Right lobe of liver (tissue), 6 donors: ENCODE measurements at places on chromosomes 5 and 9. TPM values are rescaled to one million over a fixed set of nuclear protein-coding genes. Genes with fewer than 3 reads are reported as not detected.

GRCh38 chr5:92544596-92544995, 1036.4 kb downstream of the NR2F1-AS1 start:
- no peak for DNase-seq

- DNase-seq, result no peak
Measured at GRCh38 chr9:121088576-121088975, 13.8 kb downstream of the CNTRL start.

DNA sequence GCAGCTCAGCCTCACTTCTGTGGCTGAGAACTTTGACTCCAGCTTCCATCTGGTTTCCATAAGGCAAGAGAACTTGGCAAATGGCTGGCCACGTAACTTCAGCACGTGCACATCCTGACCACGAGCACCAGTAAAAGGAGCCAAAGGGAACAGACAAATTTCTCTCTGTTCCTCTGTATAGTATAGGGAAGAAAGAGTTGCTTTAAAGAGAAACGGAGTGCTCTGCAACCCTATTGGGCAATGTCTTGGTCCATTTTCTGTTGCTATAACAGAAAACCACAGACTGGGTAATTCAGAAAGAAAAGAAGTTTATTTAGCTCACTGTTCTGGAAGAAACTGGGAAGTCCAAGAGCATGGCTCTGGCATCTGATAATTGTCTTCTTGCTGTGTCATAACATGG, 558.7 kb downstream of the ACTL7B start:
- peak; percentile 22 for DNase-seq

DNA sequence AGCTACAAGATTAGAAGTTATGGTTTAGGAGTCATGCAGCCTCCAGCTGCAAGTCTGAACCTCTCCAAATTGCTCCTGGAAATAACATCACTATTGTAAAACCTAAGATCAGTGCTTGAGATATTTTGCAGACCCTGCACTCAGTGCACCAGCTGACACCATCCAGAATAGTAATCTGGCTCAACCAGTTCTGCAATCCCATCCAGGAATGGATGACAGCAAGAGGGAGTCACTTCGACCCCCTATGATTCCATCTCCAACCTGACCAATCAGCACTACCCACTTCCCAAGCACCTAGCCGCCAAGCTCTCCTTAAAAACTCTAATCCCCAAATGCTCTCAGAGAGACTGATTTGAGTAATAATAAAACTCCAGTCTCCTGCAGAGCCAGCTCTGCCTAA, 37.9 kb upstream of the NR4A3 start:
- no peak for DNase-seq

- no peak for DNase-seq
Measured at GRCh38 chr9:33878691-33879366, 61.9 kb downstream of the UBE2R2 start.

DNA sequence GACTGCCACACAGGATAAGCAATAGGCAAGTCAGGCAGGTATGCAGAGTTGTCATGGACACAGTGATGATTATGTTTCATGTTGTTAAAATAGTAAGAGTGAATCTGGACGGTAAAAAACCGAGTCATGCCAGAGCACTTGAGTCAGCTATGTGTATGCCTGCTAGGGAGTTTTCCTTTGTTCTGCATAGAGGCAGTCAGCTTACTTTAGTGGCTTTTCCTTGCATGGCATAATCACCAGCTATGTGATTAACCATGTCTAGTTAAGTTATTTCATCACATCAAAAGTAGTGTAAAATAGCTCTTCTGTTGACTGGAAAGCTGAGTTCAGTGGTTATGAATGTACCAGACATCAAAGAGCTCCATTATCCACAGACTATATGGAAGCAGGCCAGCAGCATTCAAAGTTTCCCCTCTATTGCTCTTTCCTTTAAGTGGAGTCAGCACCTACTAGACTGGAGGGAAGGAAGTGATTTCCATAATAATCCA, 989.8 kb downstream of the TLE1 start:
- no peak for DNase-seq

The NUTM2G gene
- not detected for total RNA-seq

The AGTPBP1 gene
- total RNA-seq, result 7.7 TPM

The PCDHA2 gene
- not detected for total RNA-seq

The PCDHGA5 gene
- total RNA-seq, result 1.2 TPM
